Cardiac muscle cell (in vitro differentiated cells and primary cell): ENCODE measurements at places on chromosomes 11 and 22. TPM values are rescaled to one million over a fixed set of nuclear protein-coding genes. Genes with fewer than 3 reads are reported as not detected.

- DNase-seq = no peak
These were observed 319.0 kb downstream of the DDX10 start for GRCh38 chr11:108983636-108984420.

DNA sequence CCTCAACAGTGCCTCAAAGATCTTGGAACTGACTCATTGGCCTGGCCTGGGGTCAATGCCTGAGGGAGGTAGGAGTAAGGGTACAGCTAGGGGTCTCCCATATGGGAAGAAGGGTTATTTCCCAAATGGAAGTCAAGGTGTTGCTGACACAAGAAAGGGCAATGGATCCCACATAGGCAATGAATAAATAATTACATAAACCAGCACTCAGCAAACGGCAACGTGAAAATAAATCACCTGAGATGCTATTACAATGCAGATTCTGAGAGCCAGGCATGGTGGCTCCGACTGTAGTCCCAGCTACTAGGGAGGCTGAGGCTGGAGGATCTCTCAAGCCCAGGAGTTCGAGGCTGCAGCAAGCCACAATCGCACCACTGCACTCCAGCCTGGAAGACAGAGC, 36.5 kb upstream of the SLC35C1 start:
- DNase-seq = no peak

DNA sequence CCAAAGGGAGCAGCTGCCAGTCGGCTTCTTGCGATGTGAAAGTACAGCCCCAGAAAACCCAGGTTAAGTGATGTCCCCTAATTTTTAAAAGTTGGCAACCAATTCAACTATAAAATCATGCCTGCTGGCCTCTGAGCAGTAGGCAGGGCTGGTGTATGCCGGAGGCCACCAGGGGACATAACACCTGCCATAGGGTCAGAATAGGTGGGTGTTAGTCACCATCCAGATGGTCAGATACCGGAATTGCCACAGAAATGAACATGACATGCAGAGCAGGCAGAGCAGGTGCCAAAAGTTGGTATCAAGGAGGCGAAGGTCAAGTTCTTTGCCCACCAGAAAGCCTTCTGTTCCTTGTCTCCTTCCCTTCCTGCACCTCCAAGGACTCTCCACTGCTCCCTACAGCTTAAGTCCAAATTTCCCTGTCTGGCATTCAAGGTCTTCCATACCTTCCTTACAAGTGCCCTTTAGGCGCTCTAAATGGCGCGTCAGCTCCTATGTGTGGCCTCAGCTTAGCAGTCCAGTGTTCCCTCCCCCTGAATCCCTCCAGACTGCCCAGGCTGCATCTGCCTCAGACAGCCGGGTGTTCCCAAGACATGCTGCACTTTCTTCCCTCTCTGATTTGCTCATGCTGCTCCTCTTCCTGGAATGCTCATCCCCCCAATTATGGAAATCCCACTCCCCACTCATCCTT, 45.1 kb downstream of the PTPRJ start:
- no peak for DNase-seq

GRCh38 chr11:19907839-19908238, 195.2 kb downstream of the NAV2 start:
- DNase-seq = no peak

Gene GAL3ST1
- total RNA-seq = 0.32 and 2.9 TPM in 2 replicates
